ENCODE measurements at places on chromosomes 16 and 17.
A peak's percentile ranks its signal among the peaks of the same experiment; 100 is the strongest.

DNA sequence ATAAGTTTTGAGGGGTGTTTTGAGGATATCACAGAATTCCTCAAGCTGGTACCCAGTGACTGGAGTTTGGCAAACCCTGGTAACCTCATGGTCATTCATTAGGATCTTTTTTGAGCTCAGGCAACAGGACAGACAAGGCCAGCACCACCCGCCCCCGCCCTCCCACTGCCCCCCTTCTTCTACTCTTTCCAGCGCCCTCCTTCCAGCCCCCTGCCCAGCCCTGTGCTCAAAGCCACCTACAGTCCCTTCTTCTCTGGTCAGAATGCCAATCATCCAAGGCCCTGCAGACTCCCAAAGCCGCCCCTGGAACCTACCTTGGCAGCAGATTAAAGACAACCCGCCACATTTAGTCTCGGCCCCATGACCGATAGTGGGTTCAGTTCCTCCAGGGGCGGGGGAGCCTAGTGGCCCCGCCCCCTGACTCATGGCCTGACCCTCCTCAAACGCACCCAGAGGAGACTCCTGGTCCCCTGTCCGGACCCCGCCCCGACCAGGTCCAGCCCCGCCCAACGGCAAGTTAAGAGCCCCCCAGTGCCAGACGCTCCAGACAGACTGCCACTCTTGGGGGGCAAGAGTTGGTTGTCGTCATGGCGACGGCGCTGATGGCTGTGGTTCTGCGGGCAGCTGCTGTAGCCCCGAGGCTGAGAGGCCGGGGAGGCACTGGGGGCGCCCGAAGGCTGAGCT lies at the start of gene NAGS:
Gene NAGS, plus strand, starts transcription at position 546 of the 684 bp plus-strand sequence. Its CDS starts 42 bp downstream, at position 588.
- peak; percentile 23 for DNase-seq

DNA sequence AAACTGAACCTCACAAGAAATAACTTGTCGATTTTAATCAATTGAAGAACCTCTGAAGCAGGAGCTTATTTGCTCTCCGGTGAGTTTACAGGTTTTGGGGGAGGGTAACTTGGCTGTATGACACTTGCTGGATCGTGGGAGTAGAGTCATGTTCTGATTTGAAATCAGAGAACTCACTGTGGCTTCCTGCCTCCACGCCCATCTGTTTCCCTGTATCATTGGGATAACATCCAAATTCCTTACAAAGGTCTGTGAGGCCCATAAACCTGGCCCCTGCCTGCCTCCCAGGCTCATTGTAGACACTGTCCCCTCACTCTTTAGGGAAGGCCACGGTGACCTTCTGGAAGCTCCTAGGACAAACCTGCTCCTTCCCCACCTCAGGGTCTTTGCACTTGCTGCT lies 48.3 kb downstream of the C17orf67 start:
- DNase-seq = no peak

DNA sequence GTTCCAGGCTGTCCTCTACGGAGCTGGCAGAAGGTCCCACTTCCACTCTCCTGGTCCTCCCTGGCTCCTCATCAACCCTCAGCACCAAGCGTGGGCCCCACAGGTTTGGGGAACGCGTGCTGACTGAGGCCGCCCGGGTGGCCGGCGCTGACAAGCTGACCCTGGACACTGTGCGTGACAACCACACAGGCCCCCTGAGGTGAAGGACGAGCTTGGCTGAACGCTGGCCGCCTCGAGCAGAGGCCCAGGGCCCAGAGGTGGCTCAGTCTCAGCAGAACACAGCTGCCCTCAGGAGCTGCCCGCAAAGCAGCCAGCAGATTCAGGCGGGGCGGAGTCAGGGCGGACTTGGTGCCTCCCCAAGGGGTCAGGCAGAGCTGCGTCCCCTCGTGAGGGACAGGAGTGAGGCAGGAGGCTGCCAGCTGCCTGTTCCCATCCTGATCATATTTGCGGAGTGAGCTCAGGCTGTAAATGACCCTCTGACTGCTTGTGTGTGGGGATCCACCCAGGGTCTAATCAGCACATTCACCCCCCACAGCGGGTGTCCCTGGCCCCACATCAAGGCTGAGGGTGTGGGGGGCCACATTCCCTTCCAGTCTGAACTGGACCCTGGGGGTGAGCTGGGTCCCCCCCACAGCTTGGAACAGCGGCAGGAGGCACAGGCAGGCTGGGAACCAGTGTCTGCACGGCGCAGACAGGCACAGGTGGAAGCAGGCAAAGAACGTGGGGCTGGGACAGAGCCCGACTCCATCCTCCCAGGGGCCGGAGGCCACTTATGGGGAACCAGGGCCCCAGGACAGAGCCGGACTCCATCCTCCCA lies 105.1 kb upstream of the METRNL start:
- no peak for DNase-seq

GRCh38 chr17:67312265-67312664 lies 54.1 kb downstream of the PSMD12 start:
- DNase-seq = no peak

DNA sequence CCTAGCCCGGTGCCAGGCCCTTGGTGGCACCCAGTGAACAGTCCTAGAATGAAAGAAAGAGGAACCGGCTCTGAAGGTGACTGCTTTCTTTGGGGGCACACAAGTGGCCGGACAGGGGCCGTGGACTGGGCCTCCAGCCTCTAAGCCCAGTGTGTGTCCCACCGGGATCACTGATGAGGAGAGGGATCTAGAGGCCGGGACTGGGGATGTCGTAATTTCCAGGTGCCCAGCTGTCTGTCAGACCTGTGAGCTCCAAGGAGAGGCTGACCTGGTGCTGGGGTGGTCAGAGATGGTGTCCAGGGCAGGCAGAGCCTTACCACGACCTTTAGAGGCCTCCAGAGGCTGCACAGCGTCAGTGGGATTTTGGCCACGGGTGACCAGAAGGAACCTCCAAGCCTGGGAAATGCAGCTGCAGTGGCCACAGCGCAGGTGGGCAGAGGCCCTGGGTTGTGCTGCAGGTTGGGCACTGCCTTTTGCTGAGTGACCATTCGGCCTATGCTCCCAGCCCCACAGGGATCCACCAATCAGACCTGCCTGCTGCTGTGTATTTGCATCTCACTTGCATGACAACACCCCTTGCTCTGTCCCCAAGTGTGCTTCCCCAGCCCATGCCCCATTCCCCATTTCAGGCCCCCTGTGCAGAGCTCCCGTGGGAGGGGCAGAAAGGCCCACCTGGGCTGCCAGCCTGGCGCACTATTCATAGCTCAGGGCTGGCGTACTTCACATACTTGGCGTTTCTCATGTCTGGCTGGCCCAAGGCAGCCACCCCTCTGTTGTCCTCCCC lies 12.5 kb downstream of the ARHGAP23 start:
- no peak for DNase-seq

DNA sequence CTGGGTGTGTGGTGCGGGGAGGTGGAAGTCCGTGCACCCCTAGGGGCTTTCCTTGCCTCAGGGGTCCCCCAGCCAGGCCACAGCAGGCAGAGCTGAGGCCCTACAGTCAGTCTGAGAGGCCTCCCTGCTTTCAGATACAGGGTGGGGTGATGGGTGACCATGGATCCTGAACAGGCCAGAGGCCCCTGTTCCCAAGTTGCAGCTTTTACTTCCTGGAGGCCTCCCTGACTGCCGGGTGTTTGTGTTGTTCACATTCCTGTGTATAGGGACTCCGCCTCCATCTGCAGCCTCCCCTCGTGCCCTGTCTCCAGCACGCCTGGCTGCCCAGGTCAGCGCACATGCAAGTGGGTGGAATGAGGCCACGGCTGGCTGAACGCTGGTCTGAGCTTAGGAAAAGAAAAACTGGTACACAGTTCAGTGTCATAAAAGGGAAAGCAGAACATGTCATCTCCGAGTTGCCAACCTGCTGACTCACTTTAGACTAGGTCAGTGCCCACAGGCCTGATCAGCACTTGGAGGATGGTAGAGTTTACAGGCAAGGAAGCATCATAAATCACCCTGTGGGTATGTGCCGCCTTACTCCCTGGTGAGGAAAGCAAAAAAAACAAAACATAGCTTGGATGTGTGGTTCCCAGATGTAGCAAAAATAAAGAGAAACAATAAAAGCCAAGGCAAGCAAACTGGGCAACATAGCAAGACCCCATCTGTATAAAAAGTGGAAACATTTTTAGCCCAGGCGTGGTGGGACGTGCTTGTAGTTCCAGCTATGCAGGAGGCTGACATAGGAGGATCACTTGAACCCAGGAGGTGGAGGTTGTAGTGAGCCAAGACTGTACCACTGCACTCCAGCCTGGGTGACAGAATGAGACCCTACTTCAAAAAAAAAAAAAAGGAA lies 6.2 kb upstream of the SLC7A6 start:
- no peak for DNase-seq
